ENCODE measurements at places on chromosomes 1 and 21. TPM values are rescaled to one million over a fixed set of nuclear protein-coding genes. Genes with fewer than 3 reads are reported as not detected.

GRCh38 chr1:171279678-171280077 lies 31.4 kb downstream of the FMO1 start:
- DNase-seq = no peak

GRCh38 chr1:151165281-151165737 lies 393 bp downstream of the LYSMD1 start:
- DNase-seq = peak; percentile 67

DNA sequence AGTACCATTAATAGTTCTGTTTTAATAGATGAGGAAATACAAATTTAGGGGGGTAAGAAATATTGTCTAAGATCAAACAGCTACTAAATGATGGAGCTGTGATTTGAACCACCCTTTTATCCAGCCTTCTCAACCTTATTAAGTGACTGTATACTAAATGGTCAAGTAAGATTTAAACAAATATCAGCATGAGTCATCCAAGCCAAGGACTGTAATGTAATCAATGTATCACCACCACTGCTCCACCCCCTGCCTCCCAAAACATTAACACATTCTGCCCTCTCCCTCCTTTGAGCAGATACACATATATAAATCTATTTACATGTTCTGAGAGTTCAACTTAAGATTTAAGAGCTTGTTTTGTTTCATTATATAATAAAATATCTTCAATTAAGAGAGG lies 58.9 kb downstream of the LRRC40 start:
- no peak for DNase-seq

DNA sequence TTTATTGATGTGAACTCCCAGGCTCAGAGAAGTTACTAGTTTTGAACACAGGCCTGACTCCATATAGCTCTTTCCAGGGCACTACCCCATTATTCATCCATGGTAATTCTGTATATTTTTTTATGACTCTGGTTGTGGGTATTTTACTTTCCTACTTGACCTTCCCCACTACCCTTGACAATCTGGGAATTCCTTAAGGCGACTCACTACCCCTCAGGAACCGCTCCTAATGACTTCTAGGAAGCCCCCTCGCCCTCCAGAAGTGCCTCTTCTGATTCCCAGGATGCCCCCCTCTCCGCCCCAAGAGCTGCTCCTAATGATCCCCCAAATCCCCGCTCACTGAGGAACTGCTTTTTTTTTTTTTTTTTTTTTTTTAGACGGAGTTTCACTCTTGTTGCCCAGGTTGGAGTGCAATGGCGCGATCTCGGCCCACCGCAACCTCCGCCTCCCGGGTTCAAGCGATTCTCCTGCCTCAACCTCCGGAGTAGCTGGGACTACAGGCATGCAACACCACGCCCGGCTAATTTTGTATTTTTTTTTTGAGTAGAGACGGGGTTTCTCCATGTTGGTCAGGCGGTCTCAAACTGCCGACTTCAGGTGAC lies 972 bp upstream of the KDM4A start:
- no peak for DNase-seq

- DNase-seq = no peak
Observed at GRCh38 chr1:183179033-183179432, 7.0 kb upstream of the LAMC2 start.

DNA sequence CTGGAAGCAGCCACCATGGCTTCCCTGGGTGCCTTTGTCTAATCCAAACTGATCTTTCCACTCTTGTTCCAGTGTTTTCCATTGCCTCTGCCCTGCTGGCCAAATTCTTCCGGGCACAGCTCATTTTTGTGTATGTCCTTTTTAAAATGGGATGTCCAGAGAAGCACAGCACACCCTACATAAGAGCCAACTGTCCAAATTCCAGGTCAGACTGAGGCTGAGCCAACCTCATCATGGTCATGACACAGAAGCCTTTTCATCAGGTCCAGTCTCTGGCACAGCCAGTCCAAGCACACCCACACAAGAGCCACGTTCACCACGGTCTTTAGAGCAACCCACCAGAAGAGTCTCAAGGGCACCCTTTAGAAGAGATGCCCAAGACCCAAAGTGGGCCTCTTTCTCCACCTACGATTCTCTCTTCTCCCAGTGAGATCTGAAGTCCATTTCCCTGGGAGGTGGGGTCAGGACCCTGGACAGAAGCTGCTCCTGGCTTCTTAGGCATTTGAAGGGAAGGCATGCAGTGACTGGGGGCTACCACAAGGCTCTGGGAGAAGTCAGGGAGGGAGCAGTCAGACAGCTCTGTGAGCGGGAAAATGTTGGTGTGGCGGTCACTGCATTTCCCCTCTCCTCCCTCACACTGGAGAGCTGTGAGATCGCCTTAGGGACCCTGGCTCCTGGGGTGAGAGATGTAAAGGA lies 53.2 kb downstream of the SYT2 start:
- DNase-seq = no peak

- no peak for DNase-seq
Observed at GRCh38 chr1:230567221-230567575, 75.1 kb upstream of the COG2 start.

- DNase-seq = no peak
Observed at GRCh38 chr1:42231253-42231652, 66.7 kb upstream of the GUCA2A start.

DNA sequence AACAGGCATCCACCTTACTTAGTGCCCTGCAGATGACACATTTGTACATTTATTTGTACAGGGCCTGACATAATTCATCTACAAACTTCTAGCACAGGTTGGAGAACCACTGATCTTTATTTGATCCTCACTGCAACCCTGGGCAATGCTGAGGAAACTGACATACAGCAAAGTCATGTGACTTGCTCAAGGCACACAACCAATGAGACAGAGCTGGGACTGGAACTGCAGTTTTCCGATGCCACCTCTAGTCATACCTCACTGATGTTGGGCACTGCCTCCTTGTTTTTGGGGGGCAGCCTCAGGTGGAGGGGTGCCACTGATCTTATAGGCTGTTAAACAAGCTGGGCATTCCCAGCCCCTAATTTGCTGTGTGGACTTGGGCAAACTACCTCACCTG lies 3.4 kb downstream of the PROK1 start:
- DNase-seq = no peak

DNA sequence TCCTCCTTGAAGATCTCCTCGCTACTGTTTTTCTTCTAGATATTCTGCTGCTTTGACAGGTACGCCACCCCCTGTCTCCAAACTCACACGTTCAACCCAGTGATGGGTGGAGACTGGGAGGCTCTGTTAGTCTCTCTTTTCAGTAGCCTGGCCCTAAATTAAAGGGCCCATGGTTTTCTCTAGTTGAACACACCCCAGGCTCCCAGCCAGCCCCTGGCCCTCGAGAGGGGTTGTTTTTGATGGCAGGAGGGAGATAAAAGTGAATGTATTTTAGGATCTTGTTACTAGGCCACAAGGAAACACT lies 21.6 kb upstream of the CLDN14 start:
- no peak for DNase-seq

- no peak for DNase-seq
Observed at GRCh38 chr21:45818904-45819285, 162.7 kb upstream of the COL6A1 start.

DNA sequence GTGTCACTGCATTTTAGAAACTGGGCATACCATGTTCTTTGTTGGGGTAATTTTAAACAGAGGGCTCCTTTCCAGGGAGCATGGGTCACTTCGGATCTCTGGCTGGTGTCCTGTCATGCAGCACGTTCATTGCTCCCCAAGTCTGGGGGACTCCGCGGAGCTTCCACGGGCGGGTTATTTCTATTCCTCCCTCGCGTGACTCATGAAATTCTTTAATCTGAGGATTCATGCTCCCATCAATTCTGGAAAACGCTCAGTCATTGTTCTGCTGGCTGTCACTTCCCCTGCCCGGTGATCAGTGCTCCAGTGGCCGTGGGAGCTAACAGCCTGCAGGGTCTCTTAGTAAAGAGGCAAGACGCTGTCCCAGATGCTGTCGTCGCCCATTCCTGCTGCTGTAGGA lies 28.1 kb downstream of the CFAP74 start:
- no peak for DNase-seq

GRCh38 chr1:234709473-234710228 lies 99.7 kb upstream of the IRF2BP2 start:
- no peak for DNase-seq

DNA sequence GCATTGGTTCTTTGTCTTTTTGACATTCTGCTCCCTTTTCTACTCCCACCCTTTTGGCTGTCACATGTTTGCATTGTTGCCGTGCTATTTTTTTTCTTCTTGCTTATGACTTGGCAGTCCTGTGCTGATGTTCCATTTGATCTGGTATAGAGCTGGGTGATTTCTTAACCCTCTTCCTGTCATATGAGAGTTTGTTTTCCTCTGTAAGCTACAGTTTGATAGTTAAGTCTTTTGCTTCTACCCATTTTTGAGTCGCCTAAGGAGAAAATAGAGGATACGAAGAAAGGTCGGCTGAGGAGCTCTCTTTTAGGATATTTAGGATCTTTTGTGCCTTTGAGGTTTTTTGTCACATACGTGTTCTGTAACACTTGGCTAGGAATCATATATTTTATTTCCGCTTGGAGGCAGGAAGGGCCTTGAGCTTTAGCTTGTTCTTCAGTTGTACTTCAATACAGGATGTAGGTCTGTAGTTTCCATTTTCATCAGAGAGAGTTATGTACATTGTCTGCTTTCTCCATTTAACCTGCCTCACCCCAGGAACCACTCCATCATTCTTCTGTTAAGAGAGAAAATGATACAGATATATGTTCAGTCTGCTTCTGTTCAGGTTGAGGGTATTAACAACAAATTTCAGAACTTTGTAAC lies 150.7 kb downstream of the BACH1 start:
- no peak for DNase-seq

- DNase-seq = no peak
Observed at GRCh38 chr1:216044538-216044937, 378.7 kb downstream of the USH2A start.

GRCh38 chr1:17725084-17725719 lies 29.9 kb upstream of the ACTL8 start:
- DNase-seq = no peak

S100PBP gene
- polyA plus RNA-seq = 45.4 TPM

LAPTM5 gene
- polyA plus RNA-seq = 12.4 TPM

RGL1 gene
- 26.4 TPM for polyA plus RNA-seq

RBM8A gene
- 123 TPM for polyA plus RNA-seq

All from muscle of arm (tissue), 14 donors.